Osteoblast (primary cell): ENCODE measurements at places on chromosomes 7 and 10. TPM values are rescaled to one million over a fixed set of nuclear protein-coding genes. Genes with fewer than 3 reads are reported as not detected.

The LRRTM3 gene
- total RNA-seq = not detected in 2 replicates

The CTAGE8 gene
- 1.4 and 2.4 TPM in 2 replicates for total RNA-seq

The ESYT2 gene
- total RNA-seq = 126 and 132 TPM in 2 replicates

The LHPP gene
- total RNA-seq = 11.5 and 17.7 TPM in 2 replicates

The GNG11 gene
- 7.6 and 8.8 TPM in 2 replicates for total RNA-seq

The CXCL12 gene
- total RNA-seq = 288 and 358 TPM in 2 replicates

The PILRA gene
- total RNA-seq = 0.36 and 0.59 TPM in 2 replicates

GRCh38 chr10:69466158-69466490, 14.9 kb downstream of the TSPAN15 start:
- no peaks in the 10 kb centered on the region for H3K36me3 ChIP-seq
- no peak overlapping the region for H3K27ac ChIP-seq
- peaks cover 3% of the 10 kb centered on the region for H3K4me1 ChIP-seq

- peaks cover 19% of the 10 kb centered on the region for H3K4me1 ChIP-seq
- peak overlapping the region; percentile 58 for H3K27ac ChIP-seq
- no peaks in the 10 kb centered on the region for H3K27me3 ChIP-seq
- peak; percentile 76 for DNase-seq
- no peaks in the 10 kb centered on the region for H3K36me3 ChIP-seq
Measured at GRCh38 chr10:86795353-86795752, 38.9 kb downstream of the BMPR1A start.

DNA sequence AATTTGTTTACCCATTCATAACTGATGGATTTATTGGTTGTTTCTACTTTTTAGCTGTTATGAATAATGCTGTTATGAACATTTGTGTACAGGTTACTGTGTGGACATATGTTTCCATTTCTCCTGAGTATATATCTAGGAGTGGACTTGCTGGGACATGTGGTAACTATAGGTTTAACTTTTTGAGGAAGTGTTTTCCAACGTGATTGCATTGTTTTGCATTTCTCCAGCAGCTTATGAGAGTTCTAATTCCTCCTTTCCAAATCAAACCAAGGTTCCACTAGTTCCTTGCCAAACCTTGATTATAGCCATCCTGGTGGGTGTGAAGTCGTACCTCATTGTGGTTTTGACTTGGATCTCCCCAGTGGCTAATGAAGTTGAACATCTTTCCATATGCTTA, 2.6 kb upstream of the PRF1 start:
- H3K4me3 ChIP-seq = no peak overlapping the region
- no peaks in the 10 kb centered on the region for H3K27me3 ChIP-seq
- no peaks in the 10 kb centered on the region for H3K4me1 ChIP-seq

DNA sequence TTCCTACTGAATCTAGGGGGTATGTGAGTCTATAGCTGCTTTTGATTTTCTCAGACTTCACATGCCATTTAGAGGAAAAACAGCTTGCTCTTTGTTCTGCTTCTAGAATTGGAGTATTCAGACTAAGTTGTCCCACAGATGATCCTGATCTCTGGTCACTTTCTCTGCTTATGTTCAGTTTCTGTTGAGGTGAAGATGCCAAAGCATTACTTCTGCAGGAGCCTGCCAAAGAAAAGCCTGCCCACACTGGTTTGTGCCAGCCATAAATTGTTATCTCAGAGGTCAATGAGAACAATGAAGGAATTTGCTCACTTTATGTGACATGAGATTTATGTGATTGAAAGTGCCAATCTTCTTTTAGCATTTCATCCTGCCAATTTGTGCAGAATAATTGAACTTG, 163.6 kb downstream of the CDK14 start:
- no peaks in the 10 kb centered on the region for H3K36me3 ChIP-seq
- H3K4me1 ChIP-seq = no peaks in the 10 kb centered on the region
- DNase-seq = no peak
- no peak overlapping the region for H3K4me3 ChIP-seq
- no peak overlapping the region for H3K27ac ChIP-seq
- H3K27me3 ChIP-seq = no peaks in the 10 kb centered on the region

GRCh38 chr7:24368161-24368560, 84.2 kb downstream of the NPY start:
- no peaks in the 10 kb centered on the region for H3K4me1 ChIP-seq
- H3K4me3 ChIP-seq = no peak overlapping the region
- no peaks in the 10 kb centered on the region for H3K36me3 ChIP-seq
- no peak overlapping the region for H3K27ac ChIP-seq

DNA sequence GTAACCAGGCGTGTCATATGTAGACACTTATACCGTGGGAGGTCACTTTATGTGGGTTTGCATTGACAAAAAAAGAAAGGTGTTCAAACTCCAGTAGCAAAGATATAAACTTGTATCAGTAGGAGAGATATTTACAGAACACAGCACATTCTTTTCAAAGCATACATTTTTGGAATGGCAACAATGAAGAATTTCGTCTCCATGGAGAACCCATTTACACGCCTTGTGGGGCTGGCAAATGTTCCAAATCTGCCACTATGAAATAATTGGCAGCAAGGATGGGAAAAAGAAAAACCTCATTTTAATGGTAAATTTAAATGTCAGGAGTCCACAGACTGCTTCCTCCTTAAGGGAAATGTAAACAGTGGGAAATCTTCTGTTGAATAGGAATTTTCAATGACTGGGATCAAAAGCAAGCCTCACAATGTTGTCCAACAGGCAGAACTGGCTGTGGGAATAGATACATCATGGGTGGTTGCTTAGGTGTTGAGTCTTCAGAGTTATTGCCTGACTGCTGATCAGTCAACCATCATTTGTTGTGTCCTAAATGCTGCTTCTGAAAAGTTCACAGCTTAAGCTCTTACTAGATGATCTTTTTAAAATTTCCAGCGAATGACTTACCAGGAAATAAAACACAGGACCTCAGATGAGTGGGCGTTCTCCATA, 256.6 kb upstream of the SEMA3C start:
- no peak overlapping the region for H3K4me3 ChIP-seq
- H3K27ac ChIP-seq = no peak overlapping the region
- no peak for DNase-seq
- H3K4me1 ChIP-seq = peaks cover 13% of the 10 kb centered on the region

DNA sequence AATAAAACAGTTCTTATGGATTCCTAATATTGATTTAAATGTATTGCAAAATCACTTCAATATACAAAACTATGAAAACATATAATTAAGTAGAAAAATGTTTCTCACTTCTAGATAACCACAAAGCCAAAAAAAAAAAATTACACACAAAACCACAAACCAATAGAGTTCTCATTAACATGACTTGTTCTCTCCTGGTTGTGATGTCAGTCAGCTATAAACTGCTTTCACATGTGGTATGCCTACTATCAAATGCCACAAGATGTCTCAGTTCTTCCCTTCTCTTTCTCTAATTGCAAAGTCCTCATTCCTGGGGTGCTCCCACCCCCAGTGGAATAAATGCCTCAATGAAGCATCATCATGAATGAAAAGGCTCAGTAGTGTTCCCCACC, 16.6 kb downstream of the GNAI1 start:
- H3K27ac ChIP-seq = peak overlapping the region; percentile 74
- peaks cover 46% of the 10 kb centered on the region for H3K4me1 ChIP-seq
- DNase-seq = no peak
- H3K4me3 ChIP-seq = no peak overlapping the region
- H3K27me3 ChIP-seq = no peaks in the 10 kb centered on the region

- peaks cover 48% of the 10 kb centered on the region for H3K4me1 ChIP-seq
- peak within 1 kb of the TSS; percentile 82 for H3K4me3 ChIP-seq
- no peaks in the 10 kb centered on the region for H3K36me3 ChIP-seq
- DNase-seq = peak; percentile 85
- peak within 1 kb of the TSS; percentile 87 for H3K27ac ChIP-seq
Measured at GRCh38 chr10:86968271-86968993, at the start of gene ADIRF. Gene ADIRF (plus strand): TSS chr10:86968482. CDS start chr10:86968545, 63 bp downstream.

DNA sequence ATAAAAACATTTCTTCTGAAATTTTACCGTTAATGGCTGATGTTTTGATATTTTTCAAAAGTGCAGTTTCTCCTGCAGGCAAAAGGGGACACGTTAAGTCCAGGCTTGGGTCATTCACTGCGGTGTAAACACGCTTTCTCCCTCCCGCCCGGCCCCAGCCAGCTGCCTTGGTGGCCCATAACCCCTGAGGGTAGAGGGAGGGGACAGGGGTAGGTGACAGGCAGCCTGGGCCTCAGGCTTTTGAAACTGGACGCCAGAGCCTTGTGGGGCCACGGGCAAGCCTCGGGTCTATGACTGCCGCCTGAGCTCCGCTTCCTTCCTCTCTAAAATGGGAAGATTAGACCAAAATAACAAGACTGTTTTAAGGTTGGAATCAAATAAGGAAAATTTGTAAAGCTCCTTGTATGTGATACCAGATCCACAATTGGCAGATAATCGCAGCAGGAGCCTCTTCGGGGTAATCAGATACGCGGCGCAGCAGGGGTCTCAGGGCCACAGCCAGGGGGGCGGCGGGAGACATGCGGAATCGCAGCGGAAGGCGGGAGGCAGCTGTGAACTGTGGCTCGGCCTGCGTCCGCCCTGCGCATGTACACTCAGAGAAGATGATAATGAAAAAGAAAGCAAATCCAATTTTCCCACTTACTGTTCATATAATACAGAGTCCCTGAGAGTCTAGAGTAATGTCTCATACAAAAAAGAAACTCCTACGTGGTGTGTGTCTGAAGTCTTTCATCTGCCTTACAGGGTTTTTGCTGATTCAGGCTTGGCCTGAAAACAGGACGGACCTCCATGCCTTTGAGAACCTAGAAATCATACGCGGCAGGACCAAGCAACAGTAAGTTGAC, 138.3 kb downstream of the EGFR start:
- DNase-seq = no peak
- H3K27me3 ChIP-seq = no peaks in the 10 kb centered on the region
- H3K4me1 ChIP-seq = peaks cover 31% of the 10 kb centered on the region

- H3K4me1 ChIP-seq = no peaks in the 10 kb centered on the region
- H3K27ac ChIP-seq = no peak overlapping the region
- H3K27me3 ChIP-seq = peaks cover 7% of the 10 kb centered on the region
- DNase-seq = no peak
Measured at GRCh38 chr7:42372479-42372878, 135.5 kb upstream of the GLI3 start.

DNA sequence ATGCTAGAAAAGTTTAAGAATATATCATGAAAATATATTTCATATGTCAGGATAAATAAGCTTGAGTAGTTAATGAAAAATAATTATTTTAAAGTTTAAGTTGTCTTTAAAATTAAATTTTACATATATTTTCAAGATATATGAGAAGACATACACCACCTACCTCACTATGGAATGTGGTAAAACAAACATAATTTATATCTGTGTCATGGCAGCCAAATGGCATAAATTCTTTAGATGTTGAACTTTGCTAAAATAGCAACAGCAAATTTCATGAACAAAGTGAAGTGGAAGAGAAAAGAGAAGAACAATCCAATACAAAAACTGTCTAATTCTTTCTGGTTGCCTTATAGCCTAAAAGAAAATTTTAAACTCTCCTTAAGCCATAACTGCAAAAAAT, 39.6 kb upstream of the SLC16A12 start:
- H3K4me3 ChIP-seq = no peak overlapping the region
- no peaks in the 10 kb centered on the region for H3K27me3 ChIP-seq
- no peak for DNase-seq
- peaks cover 11% of the 10 kb centered on the region for H3K4me1 ChIP-seq
- H3K27ac ChIP-seq = no peak overlapping the region

- no peak overlapping the region for H3K4me3 ChIP-seq
- H3K4me1 ChIP-seq = no peaks in the 10 kb centered on the region
- H3K36me3 ChIP-seq = no peaks in the 10 kb centered on the region
- DNase-seq = no peak
- H3K27ac ChIP-seq = no peak overlapping the region
Measured at GRCh38 chr7:112410092-112410491, 40.2 kb upstream of the IFRD1 start.

DNA sequence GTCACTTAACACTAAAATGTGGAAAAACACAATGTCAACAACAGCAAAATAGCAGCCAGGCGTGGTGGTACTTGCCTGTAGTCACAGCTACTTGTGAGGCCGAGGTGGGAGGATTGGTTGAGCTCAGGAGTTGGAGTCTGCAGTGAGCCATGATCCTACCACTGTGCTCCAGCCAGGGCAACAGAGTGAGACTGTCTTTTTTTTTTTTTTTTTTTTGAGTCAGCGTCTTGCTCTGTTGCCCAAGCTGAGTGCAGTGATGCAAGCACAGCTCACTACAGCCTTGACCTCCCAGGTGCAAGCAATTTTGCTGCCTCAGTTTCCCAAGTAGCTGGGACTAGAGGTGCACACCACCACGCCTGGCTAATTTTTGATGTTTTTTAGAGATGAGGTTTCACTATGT, 6.1 kb downstream of the KCTD7 start:
- peaks cover 22% of the 10 kb centered on the region for H3K4me1 ChIP-seq
- peak overlapping the region; percentile 63 for H3K27ac ChIP-seq
- H3K4me3 ChIP-seq = no peak overlapping the region
- H3K36me3 ChIP-seq = peaks cover 42% of the 10 kb centered on the region

- H3K27me3 ChIP-seq = no peaks in the 10 kb centered on the region
- DNase-seq = no peak
- no peak overlapping the region for H3K4me3 ChIP-seq
- no peak overlapping the region for H3K27ac ChIP-seq
- H3K36me3 ChIP-seq = peaks cover 49% of the 10 kb centered on the region
Measured at GRCh38 chr7:82404652-82405051, 38.9 kb downstream of the CACNA2D1 start.
